CD4-positive, alpha-beta T cell (primary cell): ENCODE measurements at places on chromosomes 2 and 18.

DNA sequence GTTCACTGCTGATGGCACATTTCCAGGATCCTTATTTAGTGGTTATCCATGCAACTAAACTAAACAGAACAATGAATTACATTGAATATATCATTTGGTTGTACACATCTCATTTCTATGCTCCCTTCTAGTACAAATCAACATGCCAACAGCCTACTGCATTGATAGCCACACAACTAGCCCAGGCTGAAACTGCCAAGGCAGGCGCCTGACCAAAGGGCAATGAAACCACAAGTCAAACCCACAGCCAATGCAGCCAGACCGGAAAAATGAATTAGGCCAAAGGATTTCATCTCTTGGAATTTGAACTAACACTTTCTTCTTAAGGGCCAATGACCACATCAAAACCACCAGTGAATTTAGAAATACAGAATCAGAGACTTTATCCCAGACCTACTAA lies 196.4 kb downstream of the NOL4 start:
- DNase-seq: no peak

GRCh38 chr18:22956226-22956625 lies 23.1 kb downstream of the RBBP8 start:
- DNase-seq: no peak

DNA sequence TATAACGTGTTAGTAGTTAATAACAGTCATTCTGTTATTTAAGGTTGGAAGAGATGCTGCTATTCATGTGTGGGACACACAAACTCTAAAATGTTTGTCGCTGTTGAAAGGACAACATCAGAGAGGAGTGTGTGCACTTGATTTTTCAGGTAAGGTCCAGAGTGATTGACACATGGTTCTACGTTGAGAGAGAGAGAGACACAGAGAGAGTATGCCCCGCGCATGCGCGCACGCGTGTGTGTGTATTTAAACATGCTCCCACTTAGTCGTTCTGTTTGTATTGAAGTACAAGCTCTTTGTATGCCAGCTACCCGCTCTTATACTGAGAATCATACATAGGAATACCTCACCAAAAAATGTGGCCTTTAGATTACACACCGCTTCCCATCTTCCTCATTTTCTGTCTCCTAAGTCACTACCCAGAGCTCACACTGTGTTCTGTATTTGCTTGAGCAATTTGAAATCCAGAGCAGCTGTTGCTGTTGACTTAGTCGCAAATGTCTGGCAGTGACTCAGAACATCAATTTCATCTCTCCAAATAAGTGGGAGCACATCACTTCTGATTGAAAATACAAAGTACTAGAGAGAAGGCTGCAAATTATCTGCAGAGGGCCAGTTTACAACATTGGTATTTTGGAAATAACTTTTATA lies 148.1 kb downstream of the EML6 start:
- DNase-seq: no peak

DNA sequence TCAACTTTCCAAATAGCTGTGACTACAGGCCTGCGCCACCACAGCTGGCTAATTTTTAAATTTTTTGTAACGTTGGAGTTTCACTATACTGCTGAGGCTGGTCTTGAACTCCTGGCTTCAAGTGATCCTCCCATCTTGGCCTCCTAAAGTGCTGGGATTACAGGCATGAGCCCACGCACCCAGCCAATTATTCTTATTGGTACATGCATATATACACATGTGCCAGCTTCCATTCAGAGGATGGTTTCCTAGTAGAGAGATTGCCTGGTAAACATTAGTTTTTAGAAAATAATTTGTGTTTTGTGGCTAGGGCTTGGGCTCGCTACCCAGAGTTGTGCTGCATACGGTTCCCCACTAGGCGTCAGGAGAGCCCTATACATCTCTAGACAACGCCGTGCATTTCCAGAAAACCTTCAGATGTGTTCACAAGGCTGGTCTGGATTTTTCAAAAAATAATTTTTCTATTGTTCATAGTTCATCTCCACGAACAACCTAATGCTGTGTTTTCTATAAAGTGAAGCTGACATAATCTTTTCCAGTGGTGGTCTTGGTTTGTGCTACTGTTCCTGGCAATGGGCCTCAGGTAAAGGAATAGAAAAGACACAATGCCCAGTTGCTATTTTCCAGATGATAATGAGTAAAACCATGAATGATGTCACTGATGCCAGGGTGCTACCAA lies 14.6 kb upstream of the AFG3L2 start:
- peak; percentile 75 for DNase-seq

DNA sequence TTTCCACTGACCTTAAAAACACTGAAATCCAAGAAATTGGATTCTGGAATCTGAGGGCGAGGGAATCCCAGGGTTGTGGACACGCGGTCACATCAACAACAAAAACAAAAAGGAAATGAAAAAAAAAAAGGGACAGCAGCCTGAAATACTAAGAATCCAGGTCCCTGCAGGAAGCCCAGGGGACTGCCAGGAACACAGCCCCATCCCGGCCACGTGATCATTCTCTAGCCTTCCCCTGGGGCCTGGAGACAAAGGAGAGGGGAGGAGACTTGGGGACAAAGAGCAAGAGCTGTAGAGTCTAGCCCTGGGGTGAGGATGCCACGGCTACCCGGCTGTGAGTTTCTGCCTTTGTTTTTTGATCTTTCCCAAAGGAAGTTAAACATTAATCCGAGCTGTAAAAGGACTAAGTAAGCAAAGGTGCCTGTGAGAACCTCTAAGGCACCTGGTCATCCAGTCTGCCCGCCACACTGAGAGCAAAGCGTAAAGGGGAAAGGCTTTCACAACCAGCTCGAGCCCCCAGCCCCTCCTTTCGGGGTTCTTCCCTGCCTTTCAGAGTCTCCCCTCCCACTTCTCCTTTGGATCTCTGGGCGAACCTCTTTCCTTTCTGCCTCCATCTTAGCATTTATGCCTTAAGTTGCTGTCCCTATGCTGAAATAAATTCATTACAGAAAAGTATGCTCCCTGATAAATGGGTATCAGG lies 57.9 kb upstream of the MSH2 start:
- DNase-seq: no peak

DNA sequence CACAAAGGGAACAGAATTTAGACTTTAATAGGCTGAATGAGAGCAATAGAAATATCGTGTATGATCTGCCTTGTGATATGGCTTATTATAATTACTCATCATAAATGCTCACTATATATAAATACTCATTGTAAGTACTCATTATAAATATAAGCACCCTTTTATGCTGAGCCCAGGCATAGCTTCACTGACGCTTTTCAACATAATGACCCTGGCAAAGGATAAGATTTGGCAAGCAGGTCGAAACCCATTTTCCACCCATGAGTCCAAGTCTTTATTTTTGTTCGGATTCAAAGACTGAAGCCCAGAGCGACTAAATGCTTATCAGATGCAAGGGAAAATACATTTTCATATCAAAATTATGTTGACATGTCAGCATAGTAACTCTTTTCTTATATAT lies 500.4 kb downstream of the SLC4A3 start:
- no peak for DNase-seq

- peak; percentile 42 for DNase-seq
Measured at GRCh38 chr2:73070643-73071359, 711 bp downstream of the SFXN5 start.

DNA sequence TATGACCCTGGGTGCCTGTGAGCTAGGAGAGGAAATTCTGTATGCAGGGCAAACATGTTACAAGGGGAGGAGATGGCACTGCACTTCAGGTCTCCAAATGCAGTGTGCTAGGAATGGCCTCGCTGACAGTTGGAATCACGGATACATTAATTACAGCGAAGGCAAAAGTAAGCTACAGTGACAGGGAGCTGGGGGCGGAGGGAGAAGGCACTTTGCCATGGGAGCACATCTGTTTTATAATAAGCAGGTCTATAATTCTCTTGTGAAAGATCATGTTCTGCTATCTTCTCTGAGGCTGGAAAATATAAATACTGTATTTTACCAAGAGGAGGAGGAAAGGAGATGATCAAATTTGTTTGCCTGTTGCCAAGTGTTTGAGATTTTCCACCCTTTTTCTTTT lies 56.3 kb upstream of the FZD5 start:
- DNase-seq: no peak

DNA sequence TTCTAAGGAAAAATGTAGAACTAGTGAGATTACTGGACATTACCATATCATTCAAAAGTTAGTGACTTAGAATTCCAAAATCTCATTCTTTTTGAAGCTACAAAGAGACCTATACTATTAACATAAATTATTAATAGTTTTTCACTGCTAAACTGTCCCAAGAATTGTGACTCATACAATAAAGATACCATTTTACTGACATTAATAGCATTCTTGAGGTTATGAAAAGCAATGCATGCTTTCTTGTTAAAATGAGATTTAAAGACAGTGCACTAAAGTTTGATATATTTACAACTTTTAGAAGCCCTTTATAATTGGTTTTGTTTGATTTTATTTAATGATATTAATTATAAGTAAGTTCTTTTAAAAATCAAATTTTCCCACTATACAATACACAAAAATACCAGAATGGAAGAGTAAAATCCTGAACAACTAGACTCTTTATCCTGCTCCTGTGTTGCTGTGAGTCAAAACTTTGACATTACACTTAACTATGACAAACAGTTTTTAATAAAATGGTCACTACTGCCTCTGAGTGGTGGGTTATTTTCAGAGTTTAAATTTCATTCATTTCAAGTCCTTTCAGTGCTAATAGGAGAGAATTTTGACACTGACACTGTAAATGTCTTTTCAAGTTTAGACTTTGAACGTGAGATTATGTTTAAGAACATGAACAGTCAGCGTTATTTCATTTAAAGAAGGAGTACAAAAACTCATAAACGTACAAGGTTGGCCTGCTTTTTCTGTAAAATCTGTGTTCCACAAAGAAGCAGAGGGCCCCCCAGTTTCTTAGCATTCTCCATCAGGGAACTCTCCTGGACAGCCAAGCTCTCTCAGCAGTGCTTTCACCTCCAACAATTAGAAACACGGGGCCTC lies 54.5 kb downstream of the FAM124B start:
- no peak for DNase-seq

- peak; percentile 41 for DNase-seq
Measured at GRCh38 chr2:63424329-63425078, 163.8 kb downstream of the WDPCP start.

- DNase-seq: no peak
Measured at GRCh38 chr2:138712212-138712979, 67.8 kb downstream of the NXPH2 start.
